ENCODE measurements at places on chromosomes 3 and 15. TPM values are rescaled to one million over a fixed set of nuclear protein-coding genes. Genes with fewer than 3 reads are reported as not detected.

GRCh38 chr3:188152660-188153436 lies 1.1 kb upstream of the LPP start:
- peak overlapping the region; percentile 90 for H3K27ac ChIP-seq
- H3K27me3 ChIP-seq: no peaks in the 10 kb centered on the region
- H3K4me1 ChIP-seq: peaks cover 61% of the 10 kb centered on the region
- peak; percentile 67 for DNase-seq

DNA sequence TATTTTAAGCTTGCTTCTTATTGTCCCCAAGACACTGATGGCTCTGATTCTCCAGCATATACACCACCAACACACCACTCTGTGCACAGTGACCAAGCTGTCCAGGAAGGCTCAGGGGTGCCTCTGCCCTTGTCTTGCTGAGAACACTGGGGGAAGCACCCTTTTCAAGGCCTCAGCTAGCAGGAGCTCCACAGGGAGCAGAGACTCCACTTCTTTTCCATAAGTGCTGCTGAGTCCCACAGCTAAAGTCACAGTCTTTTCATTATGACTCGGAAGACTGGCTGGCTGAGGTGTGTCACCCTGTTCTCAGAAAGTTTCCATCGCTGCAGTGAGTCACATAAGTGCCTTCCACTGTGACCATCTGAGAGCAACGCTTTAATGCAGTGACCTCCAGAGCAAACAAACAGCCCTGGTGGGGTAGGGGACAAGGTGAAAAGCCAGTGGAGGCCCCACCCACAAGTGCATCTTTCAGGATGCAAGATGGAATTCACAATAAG lies 226.9 kb upstream of the CHRNA7 start:
- H3K4me1 ChIP-seq: no peaks in the 10 kb centered on the region
- no peak overlapping the region for H3K27ac ChIP-seq
- peaks cover 2% of the 10 kb centered on the region for H3K27me3 ChIP-seq
- DNase-seq: no peak
- H3K4me3 ChIP-seq: no peak overlapping the region
- H3K36me3 ChIP-seq: no peaks in the 10 kb centered on the region

The GP5 gene
- total RNA-seq: 0.26 TPM

DNA sequence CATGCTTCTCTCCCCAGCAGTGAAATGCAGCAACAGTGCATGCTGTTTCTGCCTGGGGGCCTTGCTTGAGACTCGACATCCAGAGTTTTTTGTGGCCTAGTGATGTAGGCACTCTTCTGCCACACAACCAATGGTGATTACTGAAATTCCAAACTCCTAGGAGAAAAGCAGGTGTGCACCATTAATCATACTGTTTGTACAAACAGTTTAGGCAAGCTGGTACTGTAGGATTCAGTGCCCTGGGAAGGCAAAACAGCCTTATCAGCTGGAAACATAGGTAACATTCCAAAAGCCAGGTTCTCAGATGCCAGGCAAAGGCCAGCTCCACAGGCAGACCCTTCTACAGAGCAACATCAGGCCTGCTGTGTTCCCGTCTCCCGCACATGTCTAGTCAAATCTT lies 17.5 kb upstream of the RBP1 start:
- no peak overlapping the region for H3K4me3 ChIP-seq
- no peak for DNase-seq
- H3K4me1 ChIP-seq: no peaks in the 10 kb centered on the region

GRCh38 chr3:171429635-171430034 lies 30.6 kb downstream of the TNIK start:
- H3K4me3 ChIP-seq: no peak overlapping the region
- no peaks in the 10 kb centered on the region for H3K4me1 ChIP-seq
- DNase-seq: no peak
- H3K27me3 ChIP-seq: no peaks in the 10 kb centered on the region
- H3K36me3 ChIP-seq: peaks cover 10% of the 10 kb centered on the region
- H3K27ac ChIP-seq: no peak overlapping the region

GRCh38 chr15:32861174-32861573 lies 143.4 kb downstream of the GREM1 start:
- no peak overlapping the region for H3K27ac ChIP-seq
- peaks cover 2% of the 10 kb centered on the region for H3K4me1 ChIP-seq
- no peak overlapping the region for H3K4me3 ChIP-seq

DNA sequence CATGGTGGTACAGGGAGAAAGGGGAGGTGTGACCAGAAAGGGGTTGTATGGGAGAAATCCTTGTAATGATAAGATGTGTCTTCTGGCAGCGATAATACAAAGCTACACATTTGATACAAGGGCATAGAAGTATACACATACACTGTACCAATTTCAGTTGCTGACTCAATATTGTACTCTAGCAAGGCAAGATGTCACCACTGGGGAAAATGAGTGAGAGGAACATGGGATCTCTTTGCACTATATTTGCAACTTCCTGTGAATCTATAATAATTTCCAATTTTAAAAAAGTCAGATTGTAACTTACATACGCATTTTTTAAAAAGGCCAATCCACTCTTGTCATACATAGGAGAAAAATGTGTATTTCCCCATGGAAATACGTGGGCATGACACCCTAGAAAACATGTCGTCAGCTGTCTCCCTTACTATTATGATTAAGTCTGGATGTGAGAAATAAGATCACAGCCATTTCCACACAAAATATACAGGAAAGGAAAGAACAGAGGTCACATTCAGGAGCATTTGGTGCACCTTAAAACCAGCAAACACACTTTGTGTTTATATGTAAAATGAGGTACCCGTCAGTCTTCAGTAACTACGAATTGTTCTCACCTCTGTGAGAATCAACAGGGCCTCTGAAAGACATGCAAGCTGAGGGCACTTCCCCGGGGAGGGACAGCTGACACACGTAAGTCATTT lies 22.9 kb downstream of the PRR23E start:
- no peaks in the 10 kb centered on the region for H3K36me3 ChIP-seq
- no peak overlapping the region for H3K27ac ChIP-seq
- peaks cover 4% of the 10 kb centered on the region for H3K4me1 ChIP-seq
- H3K27me3 ChIP-seq: peaks cover 6% of the 10 kb centered on the region

DNA sequence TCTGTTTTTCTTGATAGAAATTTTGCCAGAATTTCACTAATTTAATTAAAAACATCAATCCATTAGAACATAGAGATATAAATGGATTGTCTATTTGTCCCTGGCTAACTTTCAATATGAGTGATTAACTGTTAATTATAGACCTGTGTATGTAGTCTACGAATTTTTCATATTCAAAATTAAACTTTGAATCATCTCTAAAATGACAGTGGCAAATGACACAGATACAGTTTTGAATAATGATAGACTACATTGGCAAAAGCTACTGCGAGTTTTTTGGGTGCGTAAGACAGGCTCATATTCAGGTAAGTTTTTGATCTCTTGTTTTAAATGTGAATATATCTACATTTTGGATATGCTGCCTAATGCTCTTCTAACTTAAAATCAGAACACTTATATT lies 86.0 kb upstream of the TBC1D5 start:
- no peak for DNase-seq
- H3K4me3 ChIP-seq: no peak overlapping the region
- H3K27me3 ChIP-seq: peaks cover 27% of the 10 kb centered on the region

- DNase-seq: peak; percentile 93
- H3K4me1 ChIP-seq: peaks cover 55% of the 10 kb centered on the region
- H3K27me3 ChIP-seq: no peaks in the 10 kb centered on the region
- peaks cover 13% of the 10 kb centered on the region for H3K36me3 ChIP-seq
Measured at GRCh38 chr3:71130471-71131374, 452.8 kb downstream of the FOXP1 start.

DNA sequence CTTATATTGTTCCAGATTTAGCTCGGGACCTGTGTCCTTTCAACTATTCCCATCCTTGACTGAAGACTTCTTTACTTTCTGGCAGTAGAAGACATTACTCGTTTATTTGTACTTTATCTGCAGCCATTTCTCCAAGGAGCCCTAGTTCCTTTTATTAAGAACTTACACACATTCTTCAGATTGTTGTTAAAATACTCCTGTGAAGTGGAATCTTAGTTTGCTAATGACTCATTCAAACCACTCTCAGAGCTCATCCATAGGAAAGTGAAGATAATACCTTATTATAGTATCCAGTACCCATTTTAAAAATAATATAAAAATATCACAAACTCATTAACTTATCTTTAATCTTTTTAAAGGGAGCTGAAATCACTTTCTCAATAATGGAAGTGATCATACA lies 63.5 kb downstream of the C3orf70 start:
- H3K4me1 ChIP-seq: no peaks in the 10 kb centered on the region
- no peak for DNase-seq
- H3K4me3 ChIP-seq: no peak overlapping the region
- H3K27ac ChIP-seq: no peak overlapping the region

- no peak overlapping the region for H3K27ac ChIP-seq
- H3K27me3 ChIP-seq: peaks cover 21% of the 10 kb centered on the region
- H3K36me3 ChIP-seq: no peaks in the 10 kb centered on the region
- no peak overlapping the region for H3K4me3 ChIP-seq
- no peak for DNase-seq
- no peaks in the 10 kb centered on the region for H3K4me1 ChIP-seq
Measured at GRCh38 chr15:57440167-57440566, 63.9 kb downstream of the CGNL1 start.

GRCh38 chr3:14423963-14424362 lies 21.6 kb downstream of the SLC6A6 start:
- H3K36me3 ChIP-seq: peaks cover 12% of the 10 kb centered on the region
- H3K27me3 ChIP-seq: no peaks in the 10 kb centered on the region
- peaks cover 65% of the 10 kb centered on the region for H3K4me1 ChIP-seq
- DNase-seq: no peak

DNA sequence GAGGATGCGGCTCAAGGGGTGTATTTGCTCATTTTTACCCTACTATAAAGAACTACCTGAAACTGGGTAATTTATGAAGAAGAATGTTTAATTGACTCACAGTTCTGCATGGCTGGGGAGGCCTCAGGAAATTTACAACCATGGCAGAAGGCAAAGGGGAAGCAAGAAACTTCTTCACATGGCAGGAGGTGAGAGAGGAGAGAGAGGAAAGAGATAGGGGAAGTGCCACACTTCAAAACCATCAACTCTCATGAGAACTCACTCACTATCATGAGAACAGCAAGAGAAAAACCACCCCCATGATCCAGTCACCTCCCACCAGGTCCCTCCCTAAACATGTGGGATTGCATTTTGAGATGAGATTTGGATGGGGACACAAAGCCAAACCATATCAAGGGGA lies 192.7 kb downstream of the DIPK2A start:
- H3K27ac ChIP-seq: no peak overlapping the region
- H3K4me3 ChIP-seq: no peak overlapping the region
- DNase-seq: no peak

The STRIT1 gene
- not detected for total RNA-seq

GRCh38 chr3:159904911-159905310 lies 83.7 kb upstream of the IL12A start:
- no peak overlapping the region for H3K4me3 ChIP-seq

DNA sequence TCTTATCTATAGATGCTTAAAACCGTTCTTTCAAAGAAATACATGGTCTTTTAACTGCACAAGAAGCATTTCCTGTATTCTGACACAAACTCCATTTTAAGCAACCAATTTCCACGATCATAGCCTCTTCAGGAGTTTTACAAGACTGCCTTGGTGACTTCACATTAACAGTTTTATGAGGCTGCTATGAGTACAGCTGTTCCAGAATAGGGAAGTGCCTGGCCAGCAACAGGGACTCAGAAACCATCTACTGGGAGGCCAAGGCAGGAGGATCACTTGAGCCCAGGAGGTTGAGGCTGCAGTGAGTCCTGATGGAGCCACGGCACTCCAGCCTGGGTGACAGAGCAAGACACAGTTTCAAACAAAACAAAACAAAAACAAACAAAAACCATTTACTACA lies 78.4 kb downstream of the B3GNT5 start:
- peaks cover 16% of the 10 kb centered on the region for H3K4me1 ChIP-seq
- no peak for DNase-seq
- H3K27ac ChIP-seq: no peak overlapping the region
- peaks cover 2% of the 10 kb centered on the region for H3K27me3 ChIP-seq
- no peak overlapping the region for H3K4me3 ChIP-seq
- H3K36me3 ChIP-seq: peaks cover 2% of the 10 kb centered on the region

DNA sequence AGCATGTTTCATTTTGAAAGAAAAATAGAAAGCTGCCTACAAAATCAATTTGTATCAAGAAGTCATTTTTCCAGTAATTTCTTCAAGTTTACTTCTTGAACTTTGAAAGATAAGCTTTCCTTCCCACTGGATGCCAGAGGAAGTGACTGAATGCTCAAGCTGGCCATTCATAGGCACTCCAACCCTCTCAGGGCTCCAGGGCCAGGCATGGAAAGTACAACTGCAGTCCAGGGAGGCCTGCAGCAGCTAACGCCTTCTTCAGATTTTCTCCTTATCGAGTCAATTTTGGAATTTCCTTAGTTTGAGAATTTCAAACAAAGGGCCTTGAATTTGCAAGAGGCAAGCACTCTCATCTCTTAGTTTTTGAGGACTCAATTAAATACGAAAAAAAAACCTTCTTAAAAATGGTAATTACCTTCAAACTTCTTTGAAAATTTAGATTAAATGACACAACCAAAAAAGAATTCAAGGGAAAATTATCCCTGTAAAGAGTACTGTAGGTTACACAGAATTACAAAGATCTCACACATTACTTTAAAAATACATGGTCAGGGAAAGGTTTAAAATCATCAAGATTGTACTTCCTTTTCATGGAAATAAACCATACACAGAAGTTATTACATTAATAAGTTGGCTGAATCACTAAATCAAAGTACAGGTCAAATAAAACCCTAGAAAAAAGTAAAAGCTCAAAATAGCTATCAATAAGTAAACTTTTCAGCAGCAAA lies 2.5 kb downstream of the UBP1 start:
- H3K27ac ChIP-seq: peak overlapping the region; percentile 91
- peaks cover 5% of the 10 kb centered on the region for H3K36me3 ChIP-seq
- H3K27me3 ChIP-seq: no peaks in the 10 kb centered on the region
- H3K4me3 ChIP-seq: peak overlapping the region; percentile 97

GRCh38 chr3:186540835-186541226 lies 3.3 kb downstream of the CRYGS start:
- H3K27me3 ChIP-seq: no peaks in the 10 kb centered on the region
- no peak for DNase-seq
- no peak overlapping the region for H3K4me3 ChIP-seq
- H3K36me3 ChIP-seq: peaks cover 14% of the 10 kb centered on the region
- H3K27ac ChIP-seq: peak overlapping the region; percentile 21
- H3K4me1 ChIP-seq: peaks cover 27% of the 10 kb centered on the region
